ENCODE measurements at places on chromosomes 6 and 20.

DNA sequence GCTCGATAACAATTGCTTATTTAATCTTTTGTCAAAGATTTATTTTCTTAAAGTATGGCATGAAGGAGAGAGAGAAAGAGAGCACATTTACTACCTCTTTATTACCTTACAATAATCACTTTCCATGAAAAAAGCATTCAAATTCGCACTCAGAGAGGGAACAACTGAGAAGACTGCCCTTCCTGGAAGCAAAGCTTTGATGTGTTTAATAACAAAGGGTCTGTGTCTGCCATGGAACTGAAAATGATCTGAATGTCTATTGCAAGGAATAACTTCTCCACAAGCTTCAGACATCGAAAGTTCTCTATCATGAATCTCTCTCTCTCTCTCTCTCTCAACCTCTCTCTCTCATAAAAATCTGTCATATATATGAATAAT is 308.9 kb downstream of the HDGFL1 start:
- DNase-seq: no peak

GRCh38 chr6:166760288-166760687 is 133.2 kb upstream of the RPS6KA2 start:
- no peak for DNase-seq

GRCh38 chr20:14992153-14992552 is 654.7 kb upstream of the FLRT3 start:
- peak; percentile 11 for DNase-seq

- DNase-seq: no peak
These were observed 87.9 kb downstream of the HUS1B start for GRCh38 chr6:568954-569523.

DNA sequence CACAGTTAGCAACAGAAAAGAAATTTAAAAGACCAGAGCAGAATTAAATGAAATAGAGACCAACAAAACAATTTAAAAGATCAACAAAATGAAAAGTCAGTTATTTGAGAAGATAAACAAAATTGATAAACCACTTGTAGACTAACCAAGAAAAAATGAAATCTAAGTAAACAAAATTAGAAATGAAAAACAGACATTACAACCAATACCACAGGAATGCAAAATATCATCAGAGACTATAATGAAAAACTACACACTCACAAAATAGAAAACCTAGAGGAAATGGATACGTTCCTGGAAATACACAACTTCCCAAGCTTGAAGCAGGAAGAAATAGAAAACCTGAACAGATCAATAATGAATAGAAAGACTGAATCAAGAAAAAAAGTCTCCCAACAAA is 97.8 kb downstream of the WDR27 start:
- no peak for DNase-seq

- DNase-seq: no peak
These were observed 226.1 kb upstream of the RREB1 start for GRCh38 chr6:6881438-6882225.

DNA sequence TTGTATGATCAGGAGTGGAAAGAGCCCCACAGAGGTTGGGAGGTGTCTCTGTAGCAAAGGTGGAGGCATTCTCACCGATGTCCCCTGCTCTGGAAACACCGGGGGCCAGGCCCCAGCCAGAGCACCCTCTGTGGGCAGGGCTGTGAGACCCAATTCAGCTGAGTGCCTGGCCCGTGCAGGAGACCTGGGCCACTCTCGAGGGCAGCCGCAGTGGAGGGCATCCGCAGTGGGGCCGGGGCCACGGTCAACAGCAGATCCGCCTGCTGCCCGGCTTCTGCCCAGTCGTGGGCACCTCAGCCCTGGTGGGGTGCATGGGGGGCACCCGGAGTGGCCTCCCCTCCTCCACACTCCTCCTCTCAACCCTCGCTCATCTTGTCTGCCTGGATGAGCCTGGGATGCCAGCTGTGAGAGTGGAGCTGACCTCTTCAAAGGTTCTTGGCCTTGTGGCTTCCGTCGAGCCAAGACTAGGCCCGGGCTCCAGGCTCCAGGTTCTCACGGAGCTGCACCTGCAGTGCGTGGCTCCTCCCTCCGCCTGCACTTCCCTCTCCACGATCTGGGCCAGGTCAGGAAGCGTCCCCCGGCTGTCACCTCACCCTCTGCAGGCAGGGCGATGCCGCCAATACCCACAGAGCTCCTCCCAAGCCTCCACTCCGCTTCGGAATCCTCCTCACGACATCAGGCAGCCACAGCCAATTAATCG is 134.8 kb downstream of the TAF4 start:
- no peak for DNase-seq

Data from stromal cell of bone marrow (primary cell).